Hepatic stellate cell (primary cell): ENCODE measurements at places on chromosomes 3 and 15.
A peak's percentile ranks its signal among the peaks of the same experiment; 100 is the strongest.

DNA sequence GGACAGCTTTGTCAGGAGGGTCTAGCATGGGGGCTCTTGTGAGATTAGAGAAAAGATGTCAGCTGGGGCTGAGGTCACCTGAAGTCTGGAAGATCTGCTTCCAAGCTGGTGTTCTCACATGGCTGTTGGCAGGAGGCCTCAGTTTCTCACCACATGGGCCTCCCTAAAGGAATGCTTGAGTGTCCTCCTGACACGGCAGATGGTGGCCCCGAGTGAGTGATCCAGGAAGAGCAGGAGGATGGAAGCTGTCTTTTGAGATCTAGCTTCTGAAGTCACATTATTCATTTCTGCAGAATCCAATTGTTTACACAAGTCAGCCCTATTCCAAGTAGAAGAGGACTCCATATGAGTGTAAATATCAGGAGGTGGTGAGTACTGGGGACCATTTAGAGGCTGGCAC, 344.0 kb upstream of the PROK2 start:
- DNase-seq = no peak

DNA sequence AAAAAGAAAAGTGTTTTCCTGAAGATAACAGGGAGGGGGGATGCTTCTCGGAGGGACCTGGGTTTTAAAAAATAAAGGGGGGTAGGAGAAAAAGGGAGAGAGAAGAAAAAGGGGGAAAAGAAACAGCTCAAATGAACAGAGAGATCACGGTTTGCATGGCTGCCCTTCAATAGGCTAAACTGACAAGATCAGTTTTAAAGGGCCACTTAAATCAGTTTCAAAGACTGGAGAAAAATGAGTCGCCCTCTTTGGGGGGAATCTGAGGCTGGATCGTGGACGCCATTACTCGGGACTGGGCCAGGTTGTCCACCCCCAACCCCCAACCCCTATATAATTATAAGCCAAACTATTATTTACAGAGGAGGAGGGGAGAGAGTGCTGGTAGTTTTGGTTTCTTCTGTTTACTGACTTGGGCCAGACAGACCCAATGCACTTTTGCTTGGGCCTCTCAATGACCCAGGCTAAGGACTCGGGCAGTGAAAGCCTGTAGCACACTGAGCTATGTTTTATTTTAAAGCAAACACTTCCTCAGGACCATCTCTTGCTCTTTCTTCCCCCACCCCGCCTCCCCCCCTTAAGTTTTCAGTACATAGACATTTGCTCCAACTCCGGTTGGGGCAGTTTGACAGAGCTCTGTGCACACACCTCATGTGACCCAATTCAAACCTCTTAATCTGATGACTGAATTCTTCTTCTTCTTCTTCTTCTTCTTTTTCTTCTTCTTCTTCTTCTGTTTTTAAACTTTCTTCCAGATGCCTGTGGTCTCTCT, 6.3 kb downstream of the NR2F2 start:
- peak; percentile 18 for DNase-seq

GRCh38 chr3:89447243-89447642, 339.8 kb downstream of the EPHA3 start:
- no peak for DNase-seq

DNA sequence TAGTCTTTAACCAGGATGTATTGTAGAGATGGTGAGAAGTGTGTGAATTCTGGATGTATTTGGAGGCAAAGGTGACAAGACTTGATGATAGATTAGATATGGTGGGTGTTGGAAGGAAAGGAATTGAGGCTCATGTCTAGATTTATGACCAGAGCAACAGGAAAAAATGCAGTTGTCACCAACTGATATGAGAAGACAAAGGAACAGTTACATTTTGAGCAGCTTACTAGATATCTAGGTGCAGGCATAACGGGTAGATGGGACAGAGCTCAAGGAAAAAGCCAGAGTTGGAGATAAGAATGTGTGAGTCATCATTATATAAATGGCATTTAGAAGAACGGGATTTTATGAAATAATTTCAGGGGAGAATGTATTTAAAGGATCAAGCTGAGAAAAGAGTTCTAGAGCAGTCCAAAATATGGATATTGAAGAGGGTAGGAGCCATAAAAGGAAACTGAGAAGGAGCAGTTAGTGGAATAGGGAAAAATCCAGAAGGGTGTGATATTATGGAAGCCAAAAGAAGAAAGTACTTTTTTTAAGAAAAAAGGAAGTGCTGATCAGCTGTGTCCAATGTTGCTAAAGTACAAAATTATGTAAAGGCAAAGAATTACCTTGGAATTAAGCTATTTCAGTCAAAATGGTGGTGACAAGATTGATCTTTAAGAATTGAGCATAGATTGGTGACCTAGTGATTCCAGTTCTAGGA, 262.5 kb downstream of the CGGBP1 start:
- DNase-seq = no peak

- DNase-seq = no peak
Measured at GRCh38 chr15:50767332-50767861, 1.9 kb upstream of the SPPL2A start.

DNA sequence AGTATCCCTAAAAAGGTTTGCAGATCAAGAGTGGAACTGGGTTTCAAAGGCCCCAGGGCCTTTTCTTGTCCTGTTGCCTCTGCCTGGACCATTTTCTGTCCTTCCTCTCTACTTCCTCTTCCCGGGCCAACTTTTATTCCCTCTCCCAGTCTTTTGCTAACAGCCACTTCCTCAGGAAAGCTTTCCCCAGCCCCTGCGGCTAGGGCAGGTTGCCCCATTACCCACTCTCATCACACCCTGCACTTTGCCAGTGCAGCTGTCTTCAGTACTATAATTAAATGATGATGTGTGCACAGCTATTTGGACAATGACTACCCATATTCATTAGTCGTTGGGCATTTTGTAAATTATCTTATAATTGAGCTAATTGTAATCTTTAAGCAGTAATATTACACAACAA, 150.5 kb upstream of the THBS1 start:
- DNase-seq = no peak

DNA sequence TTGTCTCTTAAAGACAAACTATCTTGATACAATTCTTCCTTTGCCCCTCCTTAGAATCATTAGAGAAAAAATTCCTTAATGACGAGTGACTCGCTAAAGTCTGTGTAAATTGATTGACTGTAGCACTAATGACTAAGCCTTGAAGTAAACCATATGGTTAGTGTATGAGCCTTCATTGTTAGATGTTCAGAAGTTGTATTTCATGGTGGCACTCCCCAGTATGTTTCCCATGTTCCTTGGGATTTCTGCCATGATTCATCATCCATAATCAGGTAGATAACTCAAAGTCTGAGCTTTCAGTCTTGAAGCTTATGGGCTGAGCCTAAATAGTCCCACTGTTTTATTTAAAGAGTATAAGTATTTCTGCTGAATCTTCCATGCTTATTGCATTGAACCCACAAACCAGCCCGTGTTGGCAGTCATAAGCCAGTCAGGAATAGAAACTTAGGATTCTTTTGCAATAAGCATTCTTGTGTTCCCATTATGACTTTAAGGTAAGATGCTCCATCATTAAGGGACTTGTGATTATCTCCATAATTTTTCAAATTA, 371.2 kb upstream of the RARB start:
- no peak for DNase-seq

GRCh38 chr3:162777118-162777517, 1280.5 kb downstream of the OTOL1 start:
- DNase-seq = no peak

- no peak for DNase-seq
Measured at GRCh38 chr15:63072809-63073277, 30.3 kb downstream of the TPM1 start.

- no peak for DNase-seq
Measured at GRCh38 chr3:112973325-112974177, 1.4 kb downstream of the CD200R1 start.

- no peak for DNase-seq
Measured at GRCh38 chr3:154274348-154274747, 49.9 kb downstream of the DHX36 start.

- DNase-seq = no peak
Measured at GRCh38 chr15:57962887-57963286, 102.6 kb downstream of the ALDH1A2 start.

- no peak for DNase-seq
Measured at GRCh38 chr15:41897363-41897799, 3.5 kb upstream of the SPTBN5 start.

GRCh38 chr3:170585008-170585936, 603 bp downstream of the SLC7A14 start:
- DNase-seq = peak; percentile 22

GRCh38 chr3:16523778-16524177, 10.3 kb upstream of the RFTN1 start:
- no peak for DNase-seq

- no peak for DNase-seq
Measured at GRCh38 chr15:75928680-75929608, 25.3 kb downstream of the FBXO22 start.

DNA sequence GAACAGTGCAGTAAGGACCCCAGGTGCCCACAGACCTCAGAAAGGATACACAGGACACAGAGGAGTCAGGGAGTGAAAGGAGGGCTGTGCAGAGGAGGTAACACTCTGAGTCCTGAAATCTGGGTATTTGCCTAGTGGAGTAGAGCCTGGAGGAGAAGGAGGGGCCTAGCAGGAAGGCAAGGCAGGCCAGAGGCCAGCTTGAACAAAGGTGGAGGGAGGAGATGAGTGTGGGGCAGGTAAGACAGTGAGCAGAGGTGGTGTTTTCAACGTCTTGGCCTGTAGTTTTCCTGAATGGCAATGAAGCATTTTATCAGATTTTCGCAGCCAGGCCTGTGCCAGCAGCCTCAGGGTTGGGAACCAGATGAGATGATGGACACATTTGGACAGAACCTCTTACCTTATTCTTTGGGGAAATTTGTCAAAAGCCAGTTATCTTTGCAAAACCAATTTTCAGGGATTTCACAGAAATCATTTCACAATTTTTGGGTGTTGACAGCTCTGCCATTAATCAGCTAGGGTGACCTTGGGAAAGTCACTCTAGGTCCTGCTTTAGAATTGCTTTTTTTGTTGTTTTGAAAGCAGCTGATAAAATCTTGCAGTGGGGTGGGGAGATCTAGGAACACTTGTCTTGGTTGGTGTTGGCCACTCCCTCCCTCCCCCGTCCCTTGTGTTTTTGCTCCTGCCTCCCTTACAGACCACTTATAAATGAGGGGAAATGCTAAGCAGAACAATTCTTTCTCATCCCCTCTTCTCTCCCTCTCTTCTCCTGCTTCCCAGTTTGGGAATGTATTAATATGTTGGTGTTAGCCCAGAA, 38.4 kb downstream of the SPSB4 start:
- DNase-seq = no peak

DNA sequence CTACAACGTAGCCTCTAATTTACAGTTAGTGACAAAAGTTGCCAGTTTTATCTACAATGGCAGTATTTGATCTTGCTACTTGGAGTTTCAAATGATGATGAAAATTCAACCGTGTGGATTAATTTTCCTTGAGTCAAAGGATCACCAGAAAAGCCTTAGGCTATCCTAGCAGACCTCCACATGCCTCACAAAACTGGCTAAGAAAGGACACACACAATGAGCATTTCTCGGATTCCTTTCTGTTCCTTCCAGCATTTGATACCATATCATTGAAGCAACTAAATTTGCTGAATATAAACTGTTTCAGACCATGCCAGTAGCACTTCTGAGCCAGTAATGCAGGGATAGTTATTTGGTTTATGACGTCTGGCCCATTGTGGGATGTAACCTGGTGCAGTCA, 587.4 kb upstream of the MDFIC2 start:
- DNase-seq = no peak

DNA sequence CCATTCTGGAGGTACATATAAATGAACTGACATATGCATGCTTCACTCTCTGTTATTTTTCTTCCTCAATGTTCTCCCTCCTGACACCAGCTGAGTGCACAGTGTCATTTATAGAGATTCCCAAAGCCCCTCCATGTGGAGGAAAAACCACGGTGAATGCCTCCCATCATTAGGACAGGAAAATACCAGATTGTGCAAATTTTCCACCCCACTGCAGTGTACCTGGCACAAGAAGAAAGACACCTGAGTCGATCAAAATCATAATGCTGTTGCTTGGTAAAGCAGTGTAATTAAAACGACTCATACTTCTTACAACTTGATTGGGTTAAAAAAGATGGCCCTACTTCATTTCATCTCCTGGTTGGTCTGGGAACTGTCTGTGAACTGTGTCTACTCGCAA, 290.6 kb downstream of the IL5RA start:
- no peak for DNase-seq

DNA sequence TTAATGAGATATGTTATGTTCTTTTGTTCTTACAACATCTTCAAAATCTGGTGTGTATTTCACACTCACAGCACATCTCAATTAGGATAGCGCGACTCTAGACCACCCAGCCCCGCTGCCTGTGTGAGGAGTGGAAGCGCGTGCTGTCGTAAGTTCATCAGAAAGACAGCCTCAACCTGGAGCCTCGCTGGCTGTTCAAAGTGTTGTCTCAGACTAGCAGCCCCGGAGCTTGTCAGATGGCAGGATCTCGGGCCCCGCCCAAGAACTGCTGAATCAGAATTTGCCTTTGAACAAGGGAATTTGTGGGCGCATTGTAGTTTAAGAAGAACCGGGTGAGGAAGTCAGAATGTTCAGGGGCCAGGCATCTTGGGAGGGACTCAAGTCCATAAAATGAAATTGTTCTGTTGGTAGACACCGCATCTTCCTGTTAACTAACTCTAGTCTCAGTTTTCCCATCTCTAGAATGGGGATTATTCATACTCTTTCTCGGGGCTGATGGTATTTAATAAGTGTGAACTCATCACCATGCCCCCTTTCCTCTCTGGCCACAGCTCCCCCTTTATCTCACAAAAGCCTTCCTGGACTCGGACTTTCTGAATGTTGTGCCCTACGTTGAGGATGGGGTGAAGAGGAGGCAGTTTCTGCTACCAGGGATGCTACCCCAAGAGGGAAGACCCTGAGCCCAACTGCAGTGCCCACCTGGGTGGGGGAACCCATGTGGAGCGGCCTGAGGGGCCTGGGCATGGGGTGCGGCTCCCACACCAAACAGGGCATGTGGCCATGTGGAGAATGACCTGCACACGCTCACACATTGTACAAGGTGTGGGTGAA, 40.4 kb downstream of the BHLHE40 start:
- DNase-seq = no peak

- DNase-seq = no peak
Measured at GRCh38 chr3:186510374-186511079, 33.7 kb downstream of the CRYGS start.

GRCh38 chr3:180700941-180701340, 21.7 kb upstream of the CCDC39 start:
- DNase-seq = no peak

GRCh38 chr3:5428607-5429516, 241.4 kb downstream of the EDEM1 start:
- DNase-seq = no peak

DNA sequence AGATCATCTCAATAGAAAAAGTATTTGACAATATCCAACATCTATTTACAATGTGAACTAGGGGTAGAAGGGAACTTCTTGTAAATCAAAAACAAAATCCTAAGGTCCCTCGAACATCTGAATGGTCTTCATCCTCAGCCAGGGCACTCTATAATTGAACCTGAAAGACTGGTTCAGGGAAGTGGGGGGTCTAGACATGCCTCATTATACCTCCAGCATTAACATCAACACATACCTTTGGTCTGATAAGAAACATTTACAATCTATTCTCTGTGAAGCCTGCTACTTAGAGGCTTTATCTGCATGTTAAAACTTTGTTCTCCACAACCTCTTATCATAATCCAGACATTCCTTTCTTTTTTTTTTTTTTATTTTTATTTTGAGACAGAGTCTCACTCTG, 211.8 kb downstream of the CTNNB1 start:
- DNase-seq = no peak

- DNase-seq = peak; percentile 20
Measured at GRCh38 chr3:160180581-160181216, 44.5 kb upstream of the C3orf80 start.
